ENCODE measurements at places on chromosomes 7 and 10. TPM values are rescaled to one million over a fixed set of nuclear protein-coding genes. Genes with fewer than 3 reads are reported as not detected.

Gene BRAF
- 22.6 TPM for total RNA-seq

Gene SPACDR
- total RNA-seq: 0.70 TPM

Gene STEAP1
- 53.9 TPM for total RNA-seq

Gene EVX1
- not detected for total RNA-seq

Gene PPP2R2D
- total RNA-seq: 25.6 TPM

Gene RAB18
- 42.7 TPM for total RNA-seq

Gene ANAPC16
- 39.1 TPM for total RNA-seq

Gene C7orf33
- not detected for total RNA-seq

Data from smooth muscle cell of the coronary artery (primary cell).